ENCODE measurements at places on chromosomes 6 and 20.

GRCh38 chr6:139422105-139423036, 47.9 kb upstream of the CITED2 start:
- DNase-seq: no peak

DNA sequence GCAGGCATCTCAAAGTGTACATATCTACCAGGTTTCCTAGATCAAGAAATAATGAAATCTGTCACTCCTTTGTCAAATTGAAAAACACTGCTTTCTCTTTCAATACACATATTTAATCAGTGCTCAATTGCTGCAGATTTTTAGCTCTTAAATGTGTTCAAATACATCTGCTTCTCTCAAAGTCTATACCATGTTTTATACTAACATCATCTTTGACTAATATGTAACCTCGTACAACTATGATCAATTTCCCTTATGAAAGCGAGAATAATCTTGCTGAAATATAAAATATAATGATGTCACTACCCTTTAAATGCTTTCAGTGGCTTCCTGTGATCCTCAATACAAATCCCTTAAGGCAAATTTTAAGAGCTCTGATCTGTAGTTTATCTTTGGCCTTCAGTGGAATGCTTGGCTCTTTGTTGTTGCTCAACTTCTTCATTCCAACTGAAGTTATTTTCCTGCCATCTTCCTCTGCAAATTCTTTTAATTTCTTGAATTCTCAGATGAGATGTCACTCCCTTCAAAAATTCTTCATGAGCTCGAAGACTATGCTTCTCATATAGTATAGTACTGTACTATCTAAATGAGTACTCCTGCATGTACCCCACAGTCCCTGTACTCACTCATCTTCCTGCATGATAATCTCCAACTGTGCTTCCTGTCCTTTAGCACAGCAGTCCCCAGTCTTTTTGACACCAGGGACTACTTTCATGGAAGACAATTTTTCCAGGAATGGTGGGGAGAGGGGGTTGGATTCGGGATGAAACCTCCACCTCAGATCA, 545.1 kb upstream of the GJE1 start:
- DNase-seq: no peak

DNA sequence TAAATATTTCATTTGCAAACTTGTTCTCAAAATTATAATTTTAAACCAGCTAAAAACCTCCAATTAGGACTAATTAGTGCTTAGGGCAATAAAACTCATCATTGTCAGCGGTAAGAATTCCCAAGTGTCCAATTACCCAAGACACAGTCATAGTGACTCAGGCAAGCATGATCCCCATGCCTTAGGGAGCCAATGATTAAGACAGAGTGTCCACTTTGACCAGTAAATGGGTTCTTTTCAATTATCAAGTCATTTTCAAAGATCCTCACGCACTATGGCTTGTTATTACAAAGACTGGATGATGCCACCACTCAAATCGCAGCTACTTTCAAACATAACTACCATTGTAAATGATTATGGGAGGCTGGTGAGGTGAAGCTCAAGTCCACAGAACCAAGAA, 114.0 kb downstream of the BFSP1 start:
- DNase-seq: no peak

- DNase-seq: no peak
These were observed 13.4 kb upstream of the SMIM8 start for GRCh38 chr6:87308970-87309369.

GRCh38 chr6:51450248-51450957, 631.7 kb downstream of the TFAP2B start:
- no peak for DNase-seq

DNA sequence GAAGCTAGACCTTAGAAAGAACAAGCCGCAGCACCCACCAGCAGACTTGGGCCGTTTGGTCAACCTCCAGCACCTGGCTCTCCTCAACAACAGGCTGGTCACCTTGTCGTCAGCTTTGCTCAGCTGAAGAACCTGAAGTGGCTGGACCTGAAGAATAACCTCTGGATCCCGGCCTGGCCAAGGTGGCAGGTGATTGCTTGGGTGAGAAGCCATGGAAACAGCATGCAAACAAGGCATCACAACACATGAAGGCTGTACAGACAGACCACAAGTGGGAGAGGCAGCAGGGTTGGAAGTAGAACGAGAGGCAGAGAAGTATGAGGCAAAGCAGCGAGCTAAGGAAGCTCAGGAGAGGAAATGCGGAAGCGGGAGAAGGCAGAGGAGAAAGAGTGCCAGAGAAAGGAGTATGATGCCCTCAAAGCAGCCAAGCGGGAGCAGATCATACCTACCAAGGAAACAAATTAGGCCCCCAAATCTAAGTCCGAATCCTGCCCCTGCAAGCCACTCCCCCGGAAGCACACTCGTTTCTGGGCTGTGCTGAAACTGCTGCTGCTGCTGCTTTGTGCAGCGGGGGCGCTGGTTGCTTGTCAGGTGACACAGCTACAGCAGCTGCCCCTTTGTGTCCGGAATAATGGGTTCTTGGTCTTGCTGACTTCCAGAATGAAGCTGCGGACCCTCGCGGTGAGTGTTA, 121.6 kb upstream of the LGSN start:
- DNase-seq: no peak

GRCh38 chr6:147128056-147128455, 76.2 kb upstream of the STXBP5 start:
- no peak for DNase-seq

GRCh38 chr6:5087389-5087788, 2.2 kb downstream of the PPP1R3G start:
- no peak for DNase-seq

- no peak for DNase-seq
These were observed 132.6 kb downstream of the PRL start for GRCh38 chr6:22164236-22164635.

DNA sequence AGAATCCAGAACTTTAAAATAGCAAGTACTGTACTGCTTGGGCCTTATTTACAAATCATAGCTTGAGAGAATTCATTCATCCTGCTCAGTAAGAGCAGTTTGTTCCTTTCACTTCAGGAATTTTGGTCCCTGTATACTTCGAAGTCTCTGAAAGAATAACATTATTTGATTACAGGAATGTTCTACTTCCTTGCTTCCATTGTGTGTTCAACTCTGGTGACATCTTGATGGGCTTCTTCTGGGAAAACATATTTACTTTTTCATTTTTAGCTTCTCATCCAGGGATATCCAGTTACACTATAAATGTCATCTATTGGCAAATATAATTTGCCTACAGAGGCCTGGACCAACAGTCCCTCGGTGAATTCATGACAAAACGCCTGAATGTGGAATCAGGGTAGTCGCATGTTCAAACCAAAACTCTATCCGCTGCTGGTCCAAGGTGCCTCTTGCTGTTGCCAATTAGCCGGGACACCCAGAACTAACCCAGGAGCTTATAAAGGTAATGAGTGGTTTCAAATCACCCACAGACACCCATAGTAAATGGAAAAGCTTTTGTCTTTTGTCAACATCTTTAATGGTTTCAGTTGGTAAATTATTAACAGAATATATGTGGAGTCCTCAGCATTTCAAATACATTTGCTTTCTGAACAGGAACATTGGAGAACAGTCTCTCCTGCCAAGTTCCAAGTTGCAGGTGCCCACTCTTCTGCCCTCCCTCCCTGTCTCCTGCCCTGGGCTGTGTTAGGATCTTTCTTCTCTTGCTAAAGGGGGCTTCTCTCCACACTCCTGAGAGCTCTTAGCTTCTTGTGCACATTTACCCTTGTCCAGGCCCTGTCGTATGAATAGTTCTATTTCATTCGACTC, 162.5 kb upstream of the CITED2 start:
- DNase-seq: no peak

Measured in activated T-cell treated with anti-CD3 and anti-CD28 coated beads, Interleukin-2, amount 50 U/mL, for 4 hours (primary cell).